Frontal cortex (tissue), 4 donors: ENCODE measurements at places on chromosomes 12 and 14.

DNA sequence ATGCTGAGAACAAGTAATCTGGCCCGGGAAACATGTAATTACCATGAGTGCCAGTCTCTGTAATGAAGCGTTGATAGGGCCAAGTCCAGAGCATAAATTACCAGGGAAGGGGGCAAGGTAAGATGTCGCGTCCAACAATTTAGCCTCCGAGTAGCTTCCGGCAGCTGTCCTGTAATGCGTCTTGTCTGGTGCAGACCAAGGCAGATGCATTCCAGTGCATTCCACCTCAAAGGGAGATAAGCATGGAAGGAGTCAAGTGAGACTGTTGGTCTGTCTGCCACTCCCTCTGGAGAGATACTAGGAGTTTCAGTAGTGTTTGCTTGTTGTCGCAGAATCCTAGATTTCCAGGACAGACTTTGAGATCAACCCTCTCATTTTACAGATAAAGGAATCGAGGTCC is 218.3 kb downstream of the AACS start:
- DNase-seq: no peak

GRCh38 chr12:54890339-54890738 is 36.0 kb downstream of the MUCL1 start:
- no peak for DNase-seq

DNA sequence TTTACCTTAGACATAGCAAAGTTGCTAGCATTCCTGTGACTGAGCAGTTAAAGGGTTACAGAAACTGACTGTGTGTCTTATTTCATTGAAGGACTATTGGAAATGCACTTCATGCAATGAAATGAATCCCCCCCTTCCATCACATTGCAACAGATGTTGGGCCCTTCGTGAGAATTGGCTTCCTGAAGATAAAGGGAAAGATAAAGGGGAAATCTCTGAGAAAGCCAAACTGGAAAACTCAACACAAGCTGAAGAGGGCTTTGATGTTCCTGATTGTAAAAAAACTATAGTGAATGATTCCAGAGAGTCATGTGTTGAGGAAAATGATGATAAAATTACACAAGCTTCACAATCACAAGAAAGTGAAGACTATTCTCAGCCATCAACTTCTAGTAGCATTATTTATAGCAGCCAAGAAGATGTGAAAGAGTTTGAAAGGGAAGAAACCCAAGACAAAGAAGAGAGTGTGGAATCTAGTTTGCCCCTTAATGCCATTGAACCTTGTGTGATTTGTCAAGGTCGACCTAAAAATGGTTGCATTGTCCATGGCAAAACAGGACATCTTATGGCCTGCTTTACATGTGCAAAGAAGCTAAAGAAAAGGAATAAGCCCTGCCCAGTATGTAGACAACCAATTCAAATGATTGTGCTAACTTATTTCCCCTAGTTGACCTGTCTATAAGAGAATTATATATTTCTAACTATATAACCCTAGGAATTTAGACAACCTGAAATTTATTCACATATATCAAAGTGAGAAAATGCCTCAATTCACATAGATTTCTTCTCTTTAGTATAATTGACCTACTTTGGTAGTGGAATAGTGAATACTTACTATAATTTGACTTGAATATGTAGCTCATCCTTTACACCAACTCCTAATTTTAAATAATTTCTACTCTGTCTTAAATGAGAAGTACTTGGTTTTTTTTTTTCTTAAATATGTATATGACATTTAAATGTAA is 31.5 kb downstream of the MDM2 start:
- no peak for DNase-seq

GRCh38 chr14:99537399-99537798 is 56.2 kb downstream of the CCNK start:
- DNase-seq: no peak

GRCh38 chr12:13251521-13251920 is 55.0 kb downstream of the EMP1 start:
- DNase-seq: no peak

DNA sequence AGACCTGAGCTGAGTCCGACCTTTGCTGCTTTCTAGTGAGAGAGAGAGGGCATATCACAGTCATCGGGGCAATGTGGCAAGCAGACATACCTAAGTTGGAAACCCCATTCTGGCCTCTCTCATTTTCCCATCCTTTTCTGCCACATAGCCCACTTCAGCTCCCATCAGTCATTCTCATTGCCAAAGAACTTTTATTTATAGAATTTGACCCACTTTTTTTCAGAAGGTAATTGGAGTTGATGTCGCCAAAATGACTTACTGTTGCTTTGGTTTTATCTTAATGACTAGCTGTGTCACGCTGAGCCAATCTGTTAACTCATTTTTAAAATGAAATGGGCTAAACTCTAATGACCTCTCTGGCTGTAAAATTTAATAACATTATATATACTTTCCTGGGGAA is 63.9 kb upstream of the RMST start:
- DNase-seq: no peak

- no peak for DNase-seq
Observed at GRCh38 chr12:3496957-3497356, 6.0 kb downstream of the PRMT8 start.

DNA sequence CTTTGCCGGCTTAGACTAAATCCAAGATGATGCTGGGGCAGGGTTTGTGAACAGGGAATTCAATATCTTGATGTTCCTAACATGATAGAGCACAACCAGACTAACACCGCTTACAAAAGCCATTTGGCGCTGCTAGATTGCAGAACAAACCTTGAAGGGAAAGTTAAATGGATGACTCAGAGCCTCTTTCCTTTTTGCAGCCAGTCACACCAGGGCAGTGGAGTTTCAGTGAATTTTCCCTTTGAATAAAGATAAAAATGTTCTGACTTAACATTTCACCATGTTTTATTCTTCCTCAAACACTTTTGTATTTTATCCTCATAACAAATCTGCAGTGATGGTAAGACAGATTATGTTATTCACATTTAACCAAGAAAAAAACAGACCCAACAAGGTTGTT is 47.3 kb downstream of the PDE6H start:
- no peak for DNase-seq

- no peak for DNase-seq
Observed at GRCh38 chr14:22939684-22940083, 10.5 kb upstream of the PRMT5 start.

DNA sequence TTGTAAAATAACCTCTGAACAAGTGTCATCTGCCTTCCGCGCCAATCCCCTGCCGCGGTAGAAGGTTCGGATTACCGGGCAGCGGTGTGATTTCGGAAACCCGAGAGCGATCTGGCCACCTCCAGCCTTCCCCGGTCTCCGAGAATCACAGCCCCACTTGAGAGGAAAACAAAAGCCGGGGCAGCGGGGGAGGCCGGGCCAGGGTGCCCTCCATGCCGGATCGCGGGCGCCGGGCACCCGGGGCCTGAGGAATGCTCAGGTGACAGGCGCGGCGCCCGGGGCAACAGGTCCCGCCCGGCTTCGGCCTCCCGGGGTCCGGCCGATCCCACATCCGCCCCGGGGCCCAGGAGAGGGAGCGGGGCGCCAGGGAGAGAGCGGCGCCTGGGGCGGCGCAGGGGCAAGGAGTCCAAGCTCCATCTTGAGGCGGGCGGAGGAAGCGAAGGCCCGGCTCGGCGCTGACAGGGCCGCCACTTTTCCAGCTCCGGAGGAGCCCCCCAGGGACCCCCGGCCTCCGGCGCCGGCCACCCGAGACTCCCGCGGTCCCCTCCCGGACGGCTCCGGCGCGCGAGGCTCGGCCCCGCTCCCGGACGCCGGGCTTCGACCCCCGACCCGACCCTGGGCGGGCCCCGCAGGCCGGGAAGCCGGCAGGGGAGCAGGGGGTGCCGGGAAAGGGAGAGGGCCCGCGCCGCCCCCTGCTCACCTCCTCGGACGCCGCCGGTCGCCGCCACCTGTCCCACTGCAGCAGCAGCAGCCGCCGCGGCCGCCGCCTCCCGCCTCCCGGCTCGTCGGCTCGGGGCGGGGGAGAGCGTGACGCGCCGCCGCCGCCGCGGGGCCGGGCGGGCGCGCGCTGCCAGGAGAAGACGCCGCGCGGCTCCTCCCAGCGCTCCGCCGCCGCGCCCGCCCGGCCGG is at the start of gene CLIP1:
Gene CLIP1, minus strand, starts transcription at position 849 of the 909 bp plus-strand sequence. CDS start 42,217 bp downstream, outside the sequence.
- DNase-seq: no peak

DNA sequence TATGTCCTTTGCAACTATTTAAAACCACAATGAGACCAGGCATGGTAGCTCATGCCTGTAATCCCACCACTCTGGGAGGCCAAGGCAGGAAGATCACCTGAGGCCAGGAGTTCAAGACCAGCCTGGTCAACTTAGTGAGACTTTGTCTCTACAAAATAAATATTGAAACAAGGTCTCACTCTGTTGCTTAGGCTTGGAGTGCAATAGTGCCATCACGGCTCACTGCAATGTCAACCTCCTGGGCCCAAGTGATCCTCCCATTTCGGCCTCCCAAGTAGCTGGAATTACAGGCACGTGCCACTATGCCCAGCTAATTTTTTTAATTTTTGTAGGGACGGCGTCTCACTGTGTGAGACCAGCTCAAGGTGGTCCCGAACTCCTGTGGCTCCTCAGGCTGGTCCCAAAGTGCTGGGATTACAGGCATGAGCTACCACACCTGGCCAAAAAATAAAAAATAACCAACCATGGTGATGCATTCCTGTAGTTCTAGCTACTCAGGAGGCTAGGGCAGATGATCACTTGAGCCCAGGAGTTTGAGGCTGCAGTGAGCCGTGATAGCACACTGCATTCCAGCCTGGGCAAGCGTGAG is 955 bp upstream of the FITM1 start:
- DNase-seq: no peak

DNA sequence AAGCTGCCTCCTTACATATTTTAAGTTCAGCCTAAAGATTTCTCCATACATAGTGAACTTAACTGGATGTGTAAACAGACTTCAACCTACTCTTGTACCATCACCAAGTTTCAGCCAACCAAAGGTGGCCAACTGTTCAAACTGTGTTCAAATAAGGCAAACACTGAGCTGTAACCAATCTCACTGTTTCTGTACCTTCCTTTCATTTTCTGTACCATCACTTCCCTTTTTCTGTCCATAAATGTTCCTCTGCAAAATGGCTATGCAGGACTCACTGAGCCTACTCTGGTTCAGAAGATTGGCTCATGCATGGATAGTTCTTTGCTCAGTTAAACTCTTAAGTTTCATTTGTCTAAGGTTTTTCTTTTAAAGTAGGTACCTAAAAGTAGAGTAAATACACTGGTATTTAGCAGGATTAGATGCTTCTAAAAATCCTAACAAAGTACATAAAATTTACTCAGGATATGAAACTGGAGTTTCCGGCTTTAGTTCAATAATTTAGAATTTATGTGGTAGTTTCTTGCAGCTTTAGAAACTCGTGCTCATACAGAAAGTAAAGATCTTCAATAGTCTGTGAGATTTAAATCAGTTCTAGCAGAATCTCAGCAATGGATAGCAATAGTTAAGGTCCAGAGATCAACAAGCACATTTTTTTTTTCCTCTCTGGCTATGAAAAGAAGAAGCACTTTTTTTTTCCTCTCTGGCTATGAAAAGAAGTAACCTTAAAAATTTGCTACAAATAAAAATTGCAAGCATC is 282.0 kb upstream of the PPFIA2 start:
- no peak for DNase-seq

DNA sequence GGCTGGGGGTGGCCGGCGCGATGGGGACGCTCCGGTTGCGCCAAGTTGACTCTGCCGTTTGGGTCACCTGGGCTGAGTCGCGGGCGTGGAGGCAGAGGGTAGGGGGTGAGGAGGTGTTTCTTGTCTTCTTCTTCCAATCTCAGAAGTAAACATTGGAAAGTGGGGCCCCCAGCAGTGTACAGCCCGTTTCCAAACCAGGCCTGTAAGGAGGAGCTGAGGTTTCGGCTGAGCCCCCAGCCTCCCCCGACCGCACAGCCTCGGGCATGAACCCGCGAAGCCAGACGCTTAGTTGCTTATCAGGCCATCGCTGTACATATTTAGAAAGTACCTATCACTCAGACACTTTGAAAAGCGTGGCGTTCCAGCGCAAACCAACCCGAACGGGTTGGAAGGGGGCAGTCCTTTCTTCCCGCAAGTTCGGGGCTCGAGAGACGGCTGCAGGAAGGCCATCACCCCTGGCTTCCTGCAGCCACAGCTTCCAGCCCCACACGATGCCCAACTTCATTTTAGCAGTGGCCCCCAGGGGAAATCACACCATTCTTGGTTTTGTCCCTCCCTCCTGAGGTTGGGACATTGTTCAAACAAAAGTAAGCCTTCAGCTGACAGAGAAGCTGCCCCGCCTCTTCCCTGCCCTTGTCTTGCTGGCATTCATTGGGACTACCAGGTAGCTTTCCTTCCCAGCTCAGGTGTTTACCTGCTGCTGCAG is 164.1 kb downstream of the ZFP36L1 start:
- no peak for DNase-seq

GRCh38 chr12:685388-685787 is 22.1 kb upstream of the NINJ2 start:
- no peak for DNase-seq

DNA sequence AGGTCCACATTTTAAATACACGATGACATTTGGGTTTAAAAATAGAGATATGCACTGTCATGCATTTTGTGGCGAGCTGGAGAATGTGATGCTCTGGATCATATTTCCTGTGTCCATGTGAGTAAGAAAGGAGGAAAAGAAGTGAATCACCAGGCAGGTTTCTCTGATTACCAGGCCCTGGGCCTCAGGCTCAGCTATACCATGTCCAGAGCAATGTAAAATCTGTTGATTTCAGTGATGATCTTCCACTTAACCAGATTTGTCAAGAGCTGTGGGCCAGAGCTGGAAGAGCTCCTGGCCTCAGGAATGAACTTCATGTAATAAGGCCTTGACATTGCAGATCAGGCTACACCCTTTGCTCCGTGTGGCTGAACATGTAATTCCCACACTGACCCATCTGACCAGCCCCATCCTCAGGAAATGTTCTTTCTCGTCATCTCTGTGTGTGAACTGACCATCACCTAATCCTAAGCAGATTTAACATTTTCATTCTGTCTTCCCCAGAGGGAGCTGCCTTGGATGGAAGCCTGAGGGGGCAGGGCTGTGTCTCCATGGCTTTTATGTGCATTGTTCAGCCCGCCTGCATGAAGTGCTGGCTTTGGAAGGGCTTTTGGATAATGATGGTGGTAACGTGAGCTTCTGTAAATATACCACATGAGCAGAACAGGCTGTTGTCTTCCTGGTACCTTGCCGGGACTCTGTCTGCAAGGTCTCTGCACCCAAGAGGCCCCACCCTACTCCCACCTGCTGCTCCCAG is 54.5 kb downstream of the CRACR2A start:
- no peak for DNase-seq

DNA sequence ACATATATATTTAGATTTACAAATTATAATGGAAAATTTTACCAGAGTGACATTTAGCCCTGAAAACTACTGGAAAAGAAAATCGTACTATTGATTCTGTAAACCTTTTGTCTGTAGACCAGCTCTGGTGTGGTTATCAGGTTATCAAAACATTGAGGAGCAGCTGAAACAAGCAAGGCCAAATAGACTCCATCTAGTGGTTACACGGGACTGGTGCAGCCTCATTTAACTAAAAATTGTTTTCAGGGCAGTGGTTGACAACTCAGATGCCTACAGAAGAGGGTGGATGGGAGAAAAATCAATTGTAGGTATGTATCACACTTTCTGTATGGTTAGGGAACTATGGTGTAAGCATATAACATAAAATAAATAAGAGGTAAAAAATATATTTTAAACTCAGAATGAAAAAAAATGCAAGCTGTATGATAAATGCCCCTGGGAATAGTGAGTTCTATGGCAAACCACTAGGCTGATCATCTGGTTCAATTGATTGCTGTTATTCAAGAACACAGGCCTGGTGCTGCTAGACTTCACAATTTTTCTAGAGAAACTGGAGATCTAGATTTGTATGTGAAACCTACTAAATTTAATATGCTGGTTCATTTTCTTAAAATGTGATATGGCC is 51.2 kb downstream of the ACSS3 start:
- DNase-seq: no peak

- DNase-seq: no peak
Observed at GRCh38 chr14:31205681-31206535, 1.7 kb downstream of the HECTD1 start.
